ENCODE measurements at places on chromosomes 6 and 20. TPM values are rescaled to one million over a fixed set of nuclear protein-coding genes. Genes with fewer than 3 reads are reported as not detected.
A peak's percentile ranks its signal among the peaks of the same experiment; 100 is the strongest.

The UBD gene
- 9.9 TPM for total RNA-seq

DNA sequence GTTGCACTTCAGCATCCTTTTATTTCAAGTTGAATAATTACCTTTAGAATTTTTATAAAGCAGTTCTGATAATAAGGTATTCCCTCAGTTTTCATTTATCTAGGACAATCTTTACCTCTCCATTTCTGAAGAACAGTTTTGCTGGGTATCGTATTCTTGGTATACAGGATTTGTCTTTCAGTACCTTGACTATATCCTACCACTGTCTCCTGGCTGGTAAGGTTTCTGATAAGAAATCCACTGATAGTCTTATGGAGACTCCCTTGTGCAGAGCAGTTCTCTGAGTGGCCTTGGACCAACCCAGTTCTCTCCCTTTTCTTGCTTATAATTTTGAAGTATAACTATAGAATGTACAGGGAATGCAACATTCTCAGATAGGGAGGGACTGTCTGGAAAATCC lies 51.3 kb upstream of the SAMD3 start:
- no peak for DNase-seq
- no peak overlapping the region for H3K27ac ChIP-seq
- H3K36me3 ChIP-seq = no peaks in the 10 kb centered on the region
- H3K4me3 ChIP-seq = no peak overlapping the region

The NOX3 gene
- total RNA-seq = not detected

The NRSN1 gene
- not detected for total RNA-seq

DNA sequence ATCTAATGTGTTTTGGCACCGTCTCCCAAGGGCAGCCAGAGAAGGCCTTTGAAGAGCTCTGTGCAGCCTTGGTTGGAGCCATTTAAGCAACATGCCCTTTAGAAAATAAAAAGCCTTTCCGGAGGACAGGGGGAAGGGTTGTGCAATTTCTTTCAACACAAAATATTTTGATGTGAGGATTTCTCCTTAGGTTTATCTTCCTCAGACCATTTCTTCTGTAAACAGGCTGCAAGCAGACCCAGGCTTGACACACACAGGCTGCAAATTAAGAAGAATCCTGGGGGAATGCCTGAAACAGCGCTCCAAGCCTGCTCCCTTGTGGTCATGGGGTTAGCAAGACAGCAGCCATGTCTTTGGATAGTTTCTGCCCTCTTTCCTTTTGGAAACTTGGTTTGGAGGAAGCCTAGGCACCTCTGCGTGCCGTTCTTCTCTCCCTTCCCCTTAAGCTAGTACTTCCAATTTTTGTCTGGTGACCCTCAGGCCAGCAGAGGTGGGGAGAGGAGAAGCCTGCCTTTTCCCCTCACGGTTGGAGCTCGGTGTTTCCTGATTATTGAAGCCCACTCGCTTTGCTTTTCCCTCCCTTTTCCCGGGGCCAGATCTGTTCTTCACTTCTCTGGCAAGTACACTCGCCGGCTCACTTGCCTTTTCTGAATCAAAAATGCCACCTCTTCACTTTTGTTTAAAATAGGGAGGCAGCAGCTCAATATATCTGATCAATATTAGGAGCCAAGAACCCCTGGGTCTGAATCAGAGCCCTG lies 39.6 kb upstream of the NOX3 start:
- peak; percentile 57 for DNase-seq
- no peaks in the 10 kb centered on the region for H3K36me3 ChIP-seq
- no peak overlapping the region for H3K4me3 ChIP-seq
- H3K27ac ChIP-seq = peak overlapping the region; percentile 80
- H3K27me3 ChIP-seq = no peaks in the 10 kb centered on the region

The GHRH gene
- total RNA-seq = not detected

The STAU1 gene
- total RNA-seq = 38.8 TPM

DNA sequence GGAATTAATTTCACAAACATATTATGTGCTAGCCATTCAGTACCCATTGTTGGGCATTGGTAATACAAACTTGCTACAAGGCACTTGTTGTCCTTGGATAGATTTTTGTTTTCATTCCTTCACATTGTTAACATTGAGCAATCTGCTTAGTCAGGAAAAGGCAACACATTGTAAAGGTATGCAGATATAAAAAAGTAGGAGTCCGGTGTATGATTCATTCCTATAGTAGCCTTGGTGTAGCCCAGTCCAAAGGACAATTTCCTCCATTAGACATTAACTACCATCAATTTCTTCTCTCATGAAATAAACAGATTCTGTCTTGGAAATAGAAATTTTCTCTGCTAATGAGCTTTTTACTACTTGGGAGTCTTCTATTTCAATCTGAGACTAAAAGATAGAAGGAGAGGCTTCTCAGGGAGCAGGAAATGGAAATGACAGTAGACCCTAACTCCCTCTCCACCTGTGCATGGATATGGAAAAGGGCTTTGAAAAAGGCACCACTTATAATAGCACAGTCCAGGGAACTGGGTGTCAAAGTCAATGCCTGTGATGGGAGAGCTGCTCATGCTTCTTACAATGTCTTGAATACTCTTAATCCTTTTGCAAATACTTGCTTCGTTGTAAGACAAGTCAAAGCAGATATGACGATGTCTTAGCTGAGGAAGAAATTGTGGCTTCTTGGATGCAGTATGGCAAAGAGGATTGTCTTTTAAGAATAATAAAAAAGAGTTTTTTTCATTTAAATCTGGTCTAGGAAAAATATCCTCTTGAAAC lies 369.4 kb upstream of the CITED2 start:
- peak overlapping the region; percentile 36 for H3K27ac ChIP-seq
- DNase-seq = no peak
- peaks cover 22% of the 10 kb centered on the region for H3K4me1 ChIP-seq
- H3K27me3 ChIP-seq = no peaks in the 10 kb centered on the region

The BPIFB4 gene
- not detected for total RNA-seq

GRCh38 chr6:36659271-36659670 lies 19.2 kb upstream of the CDKN1A start:
- H3K27me3 ChIP-seq = no peaks in the 10 kb centered on the region
- no peaks in the 10 kb centered on the region for H3K36me3 ChIP-seq

GRCh38 chr6:73491377-73491776 lies 29.5 kb downstream of the EEF1A1 start:
- no peak overlapping the region for H3K27ac ChIP-seq
- no peaks in the 10 kb centered on the region for H3K27me3 ChIP-seq
- H3K4me3 ChIP-seq = no peak overlapping the region
- no peak for DNase-seq
- no peaks in the 10 kb centered on the region for H3K4me1 ChIP-seq
- H3K36me3 ChIP-seq = peaks cover 65% of the 10 kb centered on the region

DNA sequence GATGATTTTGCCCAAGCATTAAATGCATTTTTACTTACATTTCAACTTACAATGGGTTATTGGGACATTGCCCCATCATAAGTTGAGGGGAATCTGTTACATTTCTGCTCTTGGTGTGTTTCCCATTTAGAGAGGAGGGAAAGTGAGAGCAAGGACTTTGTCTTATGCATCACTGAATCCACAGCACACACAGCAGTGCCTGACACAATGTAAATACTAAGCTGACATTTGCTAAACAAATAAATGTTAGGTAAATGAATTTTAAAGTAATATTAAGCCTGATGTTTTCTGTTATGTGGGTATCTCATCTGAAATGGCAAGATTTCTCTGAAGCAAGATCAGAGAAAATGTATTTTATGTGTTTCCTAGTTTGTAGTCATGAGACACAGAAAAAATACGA lies 143.6 kb upstream of the STXBP5 start:
- H3K36me3 ChIP-seq = no peaks in the 10 kb centered on the region
- no peak overlapping the region for H3K4me3 ChIP-seq
- no peak for DNase-seq

- no peaks in the 10 kb centered on the region for H3K27me3 ChIP-seq
- H3K4me1 ChIP-seq = peaks cover 8% of the 10 kb centered on the region
- no peak for DNase-seq
- no peak overlapping the region for H3K4me3 ChIP-seq
Measured at GRCh38 chr6:5540370-5540769, 279.1 kb downstream of the FARS2 start.

The TENT5A gene
- total RNA-seq = 12.0 TPM

GRCh38 chr20:2671977-2672376 lies 8.0 kb upstream of the IDH3B start:
- H3K4me1 ChIP-seq = no peaks in the 10 kb centered on the region
- H3K4me3 ChIP-seq = no peak overlapping the region
- H3K27me3 ChIP-seq = no peaks in the 10 kb centered on the region

DNA sequence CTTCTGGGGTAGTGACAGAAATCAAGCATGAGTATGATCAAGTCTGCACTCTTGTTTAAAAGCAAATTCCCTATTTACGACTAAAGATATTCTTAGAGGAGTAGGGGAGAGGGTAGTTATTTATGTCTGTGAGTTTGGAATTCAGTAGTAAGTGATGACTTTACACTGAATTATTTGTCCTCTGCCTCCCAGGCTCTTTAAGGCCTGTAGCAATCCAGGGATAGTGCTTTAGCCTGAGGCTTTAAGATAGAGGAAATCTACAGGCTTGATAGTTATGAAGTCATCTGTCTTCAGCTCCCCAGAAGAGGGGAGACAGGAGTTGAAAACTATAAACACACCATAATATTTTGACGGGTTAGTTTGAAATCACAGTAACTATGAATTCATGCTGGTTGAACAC lies 664.5 kb downstream of the EPM2A start:
- H3K27ac ChIP-seq = peak overlapping the region; percentile 51
- no peaks in the 10 kb centered on the region for H3K36me3 ChIP-seq
- no peak overlapping the region for H3K4me3 ChIP-seq
- no peak for DNase-seq
- H3K27me3 ChIP-seq = no peaks in the 10 kb centered on the region
- H3K4me1 ChIP-seq = peaks cover 49% of the 10 kb centered on the region

DNA sequence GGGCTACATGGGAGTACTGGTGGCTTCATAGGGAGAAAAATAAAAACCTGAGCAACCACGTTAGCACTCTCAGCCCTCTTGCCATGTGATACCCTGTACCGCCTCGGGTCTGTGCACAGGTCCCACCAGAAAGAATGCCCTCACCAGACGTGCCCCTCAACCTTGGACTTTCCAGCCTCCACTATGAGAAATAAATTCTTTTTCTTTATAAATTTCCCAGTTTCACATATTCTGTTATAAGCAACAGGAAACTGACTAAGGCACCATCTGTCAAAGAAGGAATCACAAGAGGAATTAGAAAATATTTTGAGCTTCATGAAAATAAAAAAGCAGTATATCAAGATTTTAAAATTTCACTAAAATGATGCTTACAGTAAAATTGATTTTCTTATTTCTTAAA lies 168.4 kb upstream of the BMP5 start:
- DNase-seq = no peak
- H3K27ac ChIP-seq = no peak overlapping the region
- no peaks in the 10 kb centered on the region for H3K4me1 ChIP-seq
- H3K4me3 ChIP-seq = no peak overlapping the region
- no peaks in the 10 kb centered on the region for H3K27me3 ChIP-seq

The PTCRA gene
- total RNA-seq = not detected

GRCh38 chr6:106892186-106892585 lies 82.3 kb downstream of the CD24 start:
- no peak overlapping the region for H3K27ac ChIP-seq
- H3K27me3 ChIP-seq = no peaks in the 10 kb centered on the region
- H3K36me3 ChIP-seq = no peaks in the 10 kb centered on the region
- DNase-seq = no peak
- peaks cover 17% of the 10 kb centered on the region for H3K4me1 ChIP-seq

The C20orf202 gene
- total RNA-seq = not detected

DNA sequence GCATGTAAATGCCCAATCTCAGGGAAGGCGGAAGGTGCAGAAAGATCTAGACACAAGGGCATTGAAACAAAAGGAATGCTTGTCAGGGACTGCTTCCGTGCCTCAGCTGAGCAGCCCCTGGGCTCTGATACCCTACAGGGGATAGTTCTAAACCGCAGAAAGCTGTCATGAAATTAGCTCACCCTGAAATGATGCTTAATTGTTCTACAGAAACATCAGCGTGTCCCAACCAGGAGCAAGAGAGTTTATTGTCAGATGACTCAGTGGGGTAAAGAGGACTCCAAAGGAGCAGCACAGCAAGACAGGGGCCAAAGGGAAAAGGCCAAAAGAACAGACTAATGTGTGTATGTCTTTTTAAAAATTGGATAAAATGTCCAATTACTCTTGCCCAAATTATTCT lies 258.4 kb upstream of the JARID2 start:
- no peaks in the 10 kb centered on the region for H3K27me3 ChIP-seq
- no peak overlapping the region for H3K4me3 ChIP-seq
- DNase-seq = no peak
- H3K36me3 ChIP-seq = no peaks in the 10 kb centered on the region
- no peak overlapping the region for H3K27ac ChIP-seq
- no peaks in the 10 kb centered on the region for H3K4me1 ChIP-seq

The ADGB gene
- not detected for total RNA-seq

DNA sequence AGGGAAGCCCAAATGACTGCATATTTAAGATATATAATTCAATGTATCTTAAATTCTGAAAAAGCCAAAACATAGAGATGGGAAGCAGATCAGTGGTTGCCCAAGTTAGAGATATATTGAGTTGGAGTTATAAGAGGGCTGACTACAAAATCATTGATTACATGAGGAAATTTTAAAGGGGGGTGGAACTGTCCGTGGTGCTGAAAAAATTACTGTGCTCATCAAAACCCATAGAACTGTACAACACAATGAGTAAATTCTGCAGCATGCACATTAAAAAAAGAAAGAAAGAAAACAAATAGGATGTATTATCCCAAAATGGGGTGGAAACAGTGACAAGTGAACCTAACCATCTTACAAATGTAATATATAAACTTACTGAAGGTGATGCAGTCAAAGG lies 100.9 kb downstream of the FUT9 start:
- no peaks in the 10 kb centered on the region for H3K4me1 ChIP-seq
- H3K27ac ChIP-seq = no peak overlapping the region
- H3K27me3 ChIP-seq = no peaks in the 10 kb centered on the region
- no peaks in the 10 kb centered on the region for H3K36me3 ChIP-seq

The LPIN3 gene
- total RNA-seq = not detected

The SLC22A3 gene
- total RNA-seq = not detected

- no peak overlapping the region for H3K4me3 ChIP-seq
- no peak for DNase-seq
- peaks cover 45% of the 10 kb centered on the region for H3K4me1 ChIP-seq
- no peaks in the 10 kb centered on the region for H3K27me3 ChIP-seq
- no peaks in the 10 kb centered on the region for H3K36me3 ChIP-seq
- no peak overlapping the region for H3K27ac ChIP-seq
Measured at GRCh38 chr6:152091201-152091600, 283.7 kb downstream of the ESR1 start.

- DNase-seq = no peak
- H3K27ac ChIP-seq = no peak overlapping the region
- no peaks in the 10 kb centered on the region for H3K36me3 ChIP-seq
Measured at GRCh38 chr6:51992876-51993275, 94.5 kb downstream of the PKHD1 start.

The GSTA2 gene
- total RNA-seq = not detected

The PRPH2 gene
- total RNA-seq = not detected

DNA sequence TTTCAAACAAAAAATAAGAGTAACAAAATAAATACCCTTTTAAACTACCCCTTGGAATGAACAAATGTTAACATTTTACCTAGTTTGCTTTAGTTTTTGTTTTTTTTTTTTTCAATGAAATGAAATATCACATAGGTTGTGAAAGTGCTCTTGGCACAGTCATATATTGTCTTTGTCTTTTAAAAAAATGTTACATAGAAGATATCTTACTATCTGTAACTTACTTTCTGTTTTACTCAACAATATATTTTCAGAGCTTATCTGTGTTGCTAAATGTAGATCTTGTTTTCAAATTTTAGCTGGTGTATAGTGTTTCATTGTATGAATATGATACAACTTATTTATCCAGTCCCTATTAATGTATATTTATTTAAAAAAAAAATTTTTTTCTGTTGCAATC lies 8.6 kb downstream of the CEP57L1 start:
- H3K27me3 ChIP-seq = no peaks in the 10 kb centered on the region
- H3K36me3 ChIP-seq = peaks cover 16% of the 10 kb centered on the region
- no peak overlapping the region for H3K27ac ChIP-seq
- no peaks in the 10 kb centered on the region for H3K4me1 ChIP-seq
